ENCODE measurements at places on chromosomes 3 and 15.

DNA sequence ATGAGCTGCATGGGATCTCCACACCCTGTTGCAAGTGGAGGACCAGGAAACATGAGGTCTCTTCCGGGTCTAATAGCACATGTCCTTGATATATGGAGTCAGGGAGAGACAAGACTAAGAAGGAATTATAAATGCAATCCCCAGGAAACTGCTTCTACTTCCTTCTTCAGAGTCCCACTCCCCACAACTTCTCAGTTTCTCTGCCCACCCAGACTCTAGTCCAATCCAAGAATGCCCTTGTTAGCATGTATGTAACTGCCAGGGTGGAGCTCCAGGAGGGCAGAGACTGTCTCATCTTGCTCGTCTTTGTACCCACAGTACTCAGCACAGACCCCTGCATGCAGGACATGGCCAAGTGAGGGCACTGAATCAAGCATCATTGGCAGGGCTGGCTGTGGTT, 8.3 kb downstream of the DAPK2 start:
- DNase-seq = no peak

GRCh38 chr3:98563661-98564281, 29.6 kb downstream of the CPOX start:
- DNase-seq = no peak

DNA sequence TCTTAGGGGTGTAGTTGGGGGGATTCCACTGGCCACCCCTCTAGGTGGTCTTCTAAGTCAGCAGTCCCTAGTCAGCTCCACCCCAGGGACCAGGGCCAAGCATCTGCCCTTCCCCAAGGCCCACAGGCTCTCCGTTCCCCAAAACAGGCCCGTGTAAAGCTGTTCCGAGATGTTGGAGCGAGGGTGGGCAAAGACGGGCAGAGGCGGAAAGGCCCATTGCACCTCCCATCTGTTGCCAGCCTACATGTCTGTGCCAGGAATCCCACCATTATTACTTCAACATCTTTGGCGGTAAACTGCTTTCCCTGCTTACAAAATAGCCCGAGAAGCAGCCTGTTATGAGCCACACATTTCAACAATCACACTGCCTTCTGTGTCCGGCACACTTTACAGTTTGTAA, 1.9 kb upstream of the ATP2B2 start:
- DNase-seq = no peak

GRCh38 chr3:4071481-4072184, 231.5 kb upstream of the SETMAR start:
- DNase-seq = no peak

DNA sequence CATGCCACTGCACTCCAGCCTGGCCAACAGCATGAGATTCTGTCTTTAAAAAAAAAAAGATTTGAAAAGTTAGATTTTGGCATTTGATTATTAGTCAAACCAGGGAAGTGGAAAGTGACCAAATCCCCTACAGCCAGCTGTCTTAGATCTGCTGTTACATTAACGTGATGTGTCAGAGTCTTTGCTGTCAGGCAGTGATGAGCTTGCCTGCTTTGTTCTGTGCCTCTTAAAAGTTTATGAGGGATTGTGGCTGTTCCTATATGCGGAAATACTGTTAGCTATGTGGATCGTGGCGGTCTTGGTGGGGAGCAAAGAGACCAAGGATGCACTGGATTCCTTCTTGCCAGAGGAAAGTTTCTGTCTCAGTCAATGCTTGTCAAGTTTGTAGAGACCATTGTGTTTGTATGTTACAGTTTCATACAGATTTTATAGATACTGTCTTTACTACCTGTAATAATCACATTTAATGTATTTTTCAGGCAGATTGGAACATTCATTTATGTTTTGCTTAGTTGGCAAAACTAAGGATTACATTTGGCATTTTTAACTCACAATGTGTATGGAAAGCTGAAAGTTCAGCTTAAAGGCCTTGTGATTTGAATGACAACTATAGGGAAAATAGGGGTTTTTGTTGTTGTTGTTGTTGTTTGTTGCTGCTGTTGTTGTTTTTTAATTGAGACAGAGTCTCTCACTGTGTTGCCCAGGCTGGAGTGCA, 137.4 kb downstream of the VPS8 start:
- no peak for DNase-seq

DNA sequence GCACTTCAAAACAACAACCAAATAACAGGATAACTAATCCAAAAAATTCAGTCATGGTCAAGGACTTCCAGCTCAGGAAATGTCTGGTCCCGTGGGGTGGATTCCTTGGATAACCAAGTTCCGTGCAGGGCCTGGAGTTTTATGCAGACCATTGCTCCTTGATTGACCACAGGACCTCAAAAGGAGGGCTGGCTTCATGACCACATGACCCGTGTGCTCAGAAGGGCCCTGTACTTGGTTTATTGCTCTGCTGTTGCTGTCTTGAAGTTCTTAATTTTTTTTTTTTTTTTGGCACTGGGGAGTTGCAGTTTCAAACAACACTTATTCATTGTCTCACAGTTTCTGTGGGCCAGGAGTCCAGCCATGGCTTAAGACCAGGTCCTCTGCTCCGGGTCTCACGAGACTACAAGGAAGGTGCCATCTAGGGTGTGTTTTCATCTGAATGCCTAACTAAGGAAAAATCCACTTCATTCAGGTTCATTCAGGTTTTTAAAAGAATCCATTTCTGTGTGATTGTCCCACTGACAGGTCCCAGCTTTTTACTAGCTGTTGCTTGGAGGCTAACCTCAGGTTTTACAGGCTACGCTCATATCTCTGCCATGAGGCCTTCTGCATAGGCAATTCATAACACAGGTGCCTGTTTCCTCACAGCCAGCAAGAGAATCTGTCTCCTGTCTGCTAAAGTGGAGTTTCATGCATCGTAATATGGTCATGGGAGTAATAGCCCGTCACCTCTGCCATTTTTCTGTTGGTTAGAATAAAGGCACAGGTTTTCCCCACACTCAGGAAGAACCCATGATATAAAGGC, 65.3 kb downstream of the FLNB start:
- DNase-seq = no peak

DNA sequence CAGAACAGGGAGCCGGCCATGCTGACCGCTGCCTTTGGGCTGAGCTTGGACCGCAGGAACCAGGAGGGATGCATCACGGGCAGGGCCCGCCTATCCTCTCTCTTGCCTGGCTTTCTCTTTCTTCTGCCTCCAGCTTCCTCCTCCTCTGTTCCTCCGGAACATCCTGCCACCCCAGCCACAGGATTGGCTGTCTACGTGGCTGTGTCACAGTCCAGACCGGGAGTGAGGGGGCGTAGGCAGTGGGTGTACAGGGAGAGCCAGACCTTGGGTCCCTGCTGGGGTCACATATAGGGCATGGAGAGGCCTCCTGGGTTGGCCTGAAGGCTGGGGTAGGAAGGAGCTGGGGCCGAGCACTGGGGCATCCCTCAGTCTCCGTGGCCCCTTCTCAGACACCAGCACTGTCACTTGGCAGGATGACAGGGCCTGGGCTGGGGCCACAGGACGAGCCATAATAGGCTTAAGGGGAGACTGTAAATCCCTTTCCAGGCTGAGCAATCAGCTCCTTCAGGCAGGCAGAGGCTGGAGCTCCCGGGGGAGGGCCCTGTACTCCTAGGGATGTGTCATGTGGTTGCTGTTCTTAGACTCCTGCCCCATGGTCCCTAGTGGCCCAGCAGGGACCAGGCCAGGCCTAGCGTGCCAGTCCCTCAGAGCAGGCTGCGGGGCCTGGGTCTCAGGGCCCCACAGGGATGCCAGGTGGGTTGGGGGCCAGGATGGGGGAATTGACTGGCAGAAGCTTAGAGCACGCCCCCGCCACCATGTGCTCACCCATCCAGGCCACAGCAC, 25.4 kb downstream of the LINGO1 start:
- DNase-seq = no peak

DNA sequence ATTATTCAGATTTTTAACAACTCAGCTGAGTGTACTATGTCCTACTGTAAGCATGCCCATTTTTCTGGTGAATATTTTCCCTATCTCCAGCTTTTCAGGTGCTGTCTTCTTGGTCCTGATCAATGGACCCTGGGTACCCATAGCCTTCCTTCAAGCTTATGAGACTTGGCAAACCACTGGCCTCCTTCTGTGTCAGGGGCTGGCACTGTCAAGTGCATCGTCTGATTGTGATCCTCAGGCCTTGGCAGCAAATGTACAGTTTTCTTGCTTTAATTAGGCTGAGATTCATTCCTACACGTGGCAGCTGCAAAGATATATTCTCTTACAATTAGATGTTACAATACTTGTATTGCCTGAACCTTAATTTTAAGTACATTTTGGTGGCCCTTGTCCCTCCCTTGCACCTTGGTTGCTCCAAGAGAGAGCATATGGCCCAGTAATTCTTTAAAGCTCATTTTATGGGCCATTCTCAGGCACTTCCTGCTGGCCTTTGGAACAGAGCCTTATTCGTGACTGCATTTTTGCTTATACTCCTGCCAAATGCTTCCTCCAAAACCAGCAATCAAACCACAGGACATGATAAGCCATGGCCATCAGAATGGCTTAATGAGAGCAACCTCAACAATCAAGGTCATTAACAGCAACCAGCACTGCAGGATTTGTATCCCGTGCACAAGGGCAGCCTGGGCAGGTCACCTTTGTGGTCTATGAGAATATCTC, 179.9 kb downstream of the CNTN6 start:
- DNase-seq = no peak

- no peak for DNase-seq
These were observed 8.3 kb downstream of the CA12 start for GRCh38 chr15:63373330-63373729.

DNA sequence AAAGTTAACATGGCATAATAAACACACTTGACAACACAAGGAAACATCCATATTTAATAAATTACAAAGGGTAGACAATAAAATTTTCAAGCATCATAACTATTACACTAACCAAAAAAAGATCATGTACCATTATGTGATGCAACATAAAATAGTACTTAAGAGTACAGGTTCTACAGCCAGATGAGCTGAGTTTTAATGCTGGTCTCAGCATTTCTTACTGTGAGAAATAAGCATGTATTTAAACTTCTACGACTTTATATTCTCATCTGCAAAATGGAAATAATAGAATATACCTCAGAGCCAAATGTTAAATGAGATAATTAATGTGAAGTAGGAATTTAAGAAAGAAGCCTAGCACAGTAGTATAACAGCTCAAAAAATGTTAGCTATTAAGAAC, 33.7 kb upstream of the SLC12A8 start:
- no peak for DNase-seq

DNA sequence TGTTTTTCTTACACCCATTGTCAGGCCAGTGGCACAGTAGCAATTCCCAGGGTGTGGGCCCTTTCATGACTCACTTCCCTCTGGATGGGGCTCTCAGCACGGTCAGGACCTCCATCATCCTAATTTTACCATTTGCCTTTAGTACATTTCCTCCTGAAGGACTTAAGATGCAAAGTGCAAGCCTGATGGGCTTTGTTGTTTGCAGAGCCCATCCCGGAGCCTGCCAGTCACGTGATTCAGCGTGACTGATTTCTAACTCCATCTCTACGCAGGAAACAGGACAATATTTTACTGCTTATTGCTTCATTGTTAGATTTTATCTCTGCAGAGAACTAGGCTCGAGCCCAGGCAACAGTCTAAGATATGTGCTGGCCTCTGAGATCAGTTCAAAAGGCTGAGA, 223.7 kb downstream of the PDZRN3 start:
- DNase-seq = no peak

GRCh38 chr3:12629560-12629959, 34.4 kb downstream of the RAF1 start:
- DNase-seq = no peak

GRCh38 chr3:48558493-48559134, 2.0 kb upstream of the PFKFB4 start:
- no peak for DNase-seq

GRCh38 chr3:139660269-139660668, 17.5 kb downstream of the NMNAT3 start:
- DNase-seq = no peak

DNA sequence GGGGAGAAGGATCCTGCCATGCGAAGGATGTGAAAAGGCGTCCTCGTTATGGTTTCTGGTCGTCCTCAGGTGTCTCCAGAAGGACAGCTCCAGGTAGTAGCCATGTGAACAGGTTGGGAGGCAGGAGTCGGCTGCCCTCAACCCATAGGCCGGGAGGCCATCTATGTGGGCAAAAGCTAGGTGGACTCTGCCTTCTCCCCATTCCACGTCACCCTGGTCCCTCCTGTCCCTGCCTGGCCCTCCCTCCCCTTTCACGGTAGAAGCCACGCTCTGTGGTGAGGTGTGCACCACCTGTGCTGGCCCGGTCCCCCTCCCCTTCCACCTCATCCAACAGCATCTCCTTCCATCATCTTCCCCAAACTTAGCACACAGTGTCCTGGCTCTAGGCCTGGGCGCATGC, 16.3 kb downstream of the ITIH3 start:
- no peak for DNase-seq

- DNase-seq = peak; percentile 31
These were observed at the start of gene PCBP4 for GRCh38 chr3:51967384-51968169. TSS of gene PCBP4 (minus strand) at chr3:51967454. CDS start at chr3:51961240, 6,214 bp downstream.

DNA sequence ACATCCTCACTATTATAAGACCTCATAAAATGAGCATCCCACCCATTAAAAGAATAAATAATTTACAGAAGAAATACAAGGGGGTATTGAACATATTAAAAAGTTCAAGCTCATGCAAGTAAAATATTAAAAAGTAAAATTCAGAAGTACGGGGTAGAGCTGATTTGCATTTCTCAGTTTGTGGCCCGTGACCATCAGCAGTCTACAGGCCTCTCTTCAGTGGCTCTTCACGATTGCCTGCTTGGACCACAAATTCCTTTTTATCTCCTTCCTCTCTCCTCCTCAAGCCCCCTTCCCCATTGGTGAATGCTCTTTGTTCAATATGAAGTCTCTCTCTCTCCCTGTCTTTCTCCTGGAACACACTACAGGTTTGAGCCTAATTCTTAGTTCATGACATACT, 19.1 kb downstream of the CYP8B1 start:
- DNase-seq = no peak

DNA sequence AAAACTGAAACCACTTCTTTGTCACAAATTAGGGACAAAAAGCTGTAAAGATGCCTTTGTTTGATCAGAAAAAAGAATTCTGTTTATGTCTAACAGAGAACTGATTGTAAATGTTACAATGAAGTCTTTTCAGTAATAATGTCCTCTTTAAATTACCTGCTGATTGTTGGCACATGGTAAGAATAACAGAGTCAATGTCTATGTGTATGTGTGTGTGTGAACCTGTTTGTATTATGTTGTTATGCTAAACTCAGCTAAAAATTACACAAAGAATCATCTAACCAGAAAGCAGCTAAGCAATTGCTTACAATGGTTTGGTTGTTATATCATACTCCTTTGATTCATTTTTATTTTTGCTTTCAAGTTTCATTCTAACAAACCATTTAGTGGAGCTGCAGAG, 159.1 kb upstream of the PDZRN3 start:
- no peak for DNase-seq

GRCh38 chr15:36332301-36332700, 247.1 kb upstream of the CDIN1 start:
- no peak for DNase-seq

GRCh38 chr3:117117188-117117936, 407.8 kb downstream of the TUSC7 start:
- no peak for DNase-seq

- no peak for DNase-seq
These were observed 308.1 kb upstream of the RASGRP1 start for GRCh38 chr15:38872732-38873131.

DNA sequence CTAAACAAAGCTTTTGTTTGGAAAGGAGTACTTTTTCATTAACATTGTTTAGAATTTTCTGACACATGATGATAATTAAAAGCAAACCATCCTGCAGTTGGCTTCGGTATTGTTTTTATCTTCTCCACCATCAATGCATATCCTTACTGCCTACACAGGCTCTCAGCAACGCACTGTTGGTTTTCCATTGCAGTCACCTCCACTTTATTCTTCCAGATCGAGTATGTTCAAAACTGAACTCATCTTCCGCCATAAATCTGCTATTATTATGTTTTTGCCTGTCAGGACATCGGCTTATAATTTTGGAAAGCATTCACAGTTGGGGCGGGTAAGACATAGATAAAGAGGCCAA, 589 bp upstream of the SENP5 start:
- DNase-seq = no peak
